AG10803 (cell line): ENCODE measurements at places on chromosomes 2 and 18.
A peak's percentile ranks its signal among the peaks of the same experiment; 100 is the strongest.

DNA sequence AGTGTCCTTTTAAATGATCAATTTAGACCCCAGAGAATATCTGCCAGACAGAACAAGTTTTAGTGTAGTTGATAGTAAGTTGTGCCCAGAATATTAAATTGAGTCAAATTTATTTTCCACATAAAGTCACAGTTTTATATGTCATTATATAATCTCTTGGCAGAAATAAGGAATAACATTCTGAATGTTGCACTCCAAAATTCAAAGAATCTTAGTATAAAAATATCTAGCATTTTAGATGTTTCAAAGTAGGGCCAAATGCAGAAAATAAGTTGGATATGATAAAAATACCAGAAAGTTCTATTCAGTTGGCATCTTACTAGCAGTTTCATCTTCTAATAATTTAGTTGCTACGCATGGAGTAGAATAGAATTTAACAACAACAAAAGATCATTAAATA, 33.5 kb downstream of the SCN1A start:
- no peak for DNase-seq

DNA sequence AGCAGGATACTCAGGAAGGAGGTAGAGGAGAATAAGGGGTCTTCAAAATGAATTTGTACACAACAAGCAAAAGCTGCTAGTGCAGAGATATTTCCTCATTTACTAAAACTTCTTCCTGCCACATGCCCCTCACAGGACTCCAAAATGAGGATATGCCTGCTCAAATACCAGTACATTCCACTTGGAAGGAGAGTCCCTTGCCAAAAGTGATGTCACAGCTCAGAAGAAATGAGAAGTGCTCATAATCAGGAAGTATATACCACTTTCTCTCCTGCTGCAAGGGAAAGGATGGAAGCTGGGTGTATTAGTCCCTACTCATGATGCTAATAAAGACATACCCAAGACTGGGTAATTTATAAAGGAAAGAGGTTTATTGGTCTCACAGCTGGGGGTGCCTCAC, 87.7 kb upstream of the FSHR start:
- DNase-seq, result peak; percentile 75

GRCh38 chr2:9145109-9145751, 61.4 kb upstream of the ASAP2 start:
- DNase-seq, result peak; percentile 86

GRCh38 chr2:173415431-173416381, 61.0 kb downstream of the CDCA7 start:
- DNase-seq, result no peak

GRCh38 chr18:11096839-11097750, 52.3 kb downstream of the PIEZO2 start:
- no peak for DNase-seq

GRCh38 chr2:180099308-180099707, 92.2 kb upstream of the CWC22 start:
- DNase-seq, result no peak

DNA sequence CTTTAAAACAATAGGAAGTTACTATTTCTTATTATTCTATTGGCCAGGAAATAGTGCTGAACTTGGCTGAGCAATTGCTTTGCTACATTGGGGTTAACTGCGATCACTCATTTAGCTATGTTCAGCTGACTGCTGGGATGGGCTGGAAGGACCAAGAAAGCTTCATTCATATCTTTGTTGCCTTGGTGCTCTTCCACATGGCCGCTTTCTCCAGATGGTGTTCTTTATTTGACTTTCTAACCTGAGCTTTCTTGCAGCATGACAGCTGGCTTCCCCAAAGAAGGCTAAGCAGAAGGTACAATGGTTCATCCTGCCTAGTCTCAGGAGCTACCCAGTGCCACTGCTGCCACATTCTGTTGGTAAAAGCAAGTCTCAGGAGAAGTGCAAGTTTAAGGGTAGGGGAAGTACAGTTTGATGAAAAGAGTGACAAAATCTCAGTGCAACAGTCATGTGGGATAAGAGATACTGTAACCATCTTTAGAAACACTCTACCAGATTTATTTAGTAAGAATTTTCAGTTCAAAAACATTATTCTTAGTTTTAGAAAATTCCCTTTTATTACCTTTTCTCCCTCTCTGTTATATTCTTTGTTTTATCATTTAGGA, 180.6 kb upstream of the RBMS1 start:
- no peak for DNase-seq

DNA sequence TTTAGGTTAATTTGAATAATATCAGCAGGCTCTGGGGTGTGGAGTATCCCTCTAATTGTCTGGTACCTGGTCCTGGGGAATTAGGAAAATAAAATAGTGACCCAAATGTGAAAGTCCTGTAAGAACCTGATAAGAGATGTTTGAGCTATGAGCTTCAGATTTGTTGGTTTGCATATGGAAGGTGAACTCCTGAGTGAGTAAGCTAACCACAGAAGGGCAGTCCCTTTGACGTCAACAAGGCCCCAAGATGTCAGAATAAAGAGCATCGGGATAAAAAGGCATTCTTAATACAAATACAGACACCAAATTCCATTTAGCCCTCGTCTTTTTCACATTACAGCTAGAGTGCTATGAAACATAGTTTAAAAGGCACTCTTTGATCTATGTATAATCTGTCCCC, 1366.3 kb upstream of the TMEFF2 start:
- DNase-seq, result no peak

GRCh38 chr2:40332191-40332826, 119.6 kb downstream of the SLC8A1 start:
- peak; percentile 58 for DNase-seq

GRCh38 chr2:138321458-138321857, 180.1 kb upstream of the SPOPL start:
- no peak for DNase-seq

GRCh38 chr2:72629062-72629461, 196.8 kb downstream of the EXOC6B start:
- DNase-seq, result no peak

GRCh38 chr18:58361212-58361611, 267.7 kb downstream of the ALPK2 start:
- peak; percentile 17 for DNase-seq

GRCh38 chr18:57925706-57926105, 118.3 kb upstream of the NEDD4L start:
- peak; percentile 45 for DNase-seq

DNA sequence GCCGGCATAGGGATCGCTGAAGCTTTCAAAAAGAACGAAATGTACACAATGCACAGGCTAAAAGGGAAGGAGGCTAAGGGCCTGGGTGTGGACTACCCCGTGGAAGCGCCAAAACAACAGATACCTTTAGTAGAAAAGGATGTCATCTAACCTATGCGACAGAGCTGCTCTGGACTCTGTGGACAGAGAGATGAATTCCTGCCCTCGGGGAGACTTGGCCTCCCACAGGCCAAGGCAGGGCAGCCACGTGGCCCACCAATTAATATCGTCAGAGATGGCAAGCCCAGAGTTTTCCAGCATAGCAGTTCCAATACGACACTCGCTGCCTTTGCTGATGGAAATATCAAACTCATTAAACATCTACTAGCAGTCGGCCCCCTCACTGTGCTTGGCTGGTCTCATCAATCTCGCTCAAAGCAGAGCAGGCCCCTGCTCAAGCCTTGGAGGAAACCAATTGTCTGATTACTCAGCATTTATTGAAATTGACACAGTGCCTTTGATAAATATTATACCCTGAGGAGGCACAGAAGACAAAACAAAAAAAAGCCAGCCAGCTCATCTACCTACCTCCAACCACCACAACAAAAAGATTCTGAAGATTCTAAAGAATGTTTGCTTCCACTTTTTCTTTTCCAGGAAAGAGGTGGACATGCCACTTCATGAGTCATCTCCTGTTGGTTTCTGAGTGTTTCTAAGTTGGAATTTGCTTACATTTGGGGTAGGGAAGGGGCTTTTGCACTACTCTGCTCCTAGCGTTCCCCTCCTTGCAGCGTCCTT, 79.0 kb upstream of the ACAA2 start:
- no peak for DNase-seq

- DNase-seq, result peak; percentile 64
These were observed 999 bp downstream of the INSIG2 start for GRCh38 chr2:118089139-118089800.

DNA sequence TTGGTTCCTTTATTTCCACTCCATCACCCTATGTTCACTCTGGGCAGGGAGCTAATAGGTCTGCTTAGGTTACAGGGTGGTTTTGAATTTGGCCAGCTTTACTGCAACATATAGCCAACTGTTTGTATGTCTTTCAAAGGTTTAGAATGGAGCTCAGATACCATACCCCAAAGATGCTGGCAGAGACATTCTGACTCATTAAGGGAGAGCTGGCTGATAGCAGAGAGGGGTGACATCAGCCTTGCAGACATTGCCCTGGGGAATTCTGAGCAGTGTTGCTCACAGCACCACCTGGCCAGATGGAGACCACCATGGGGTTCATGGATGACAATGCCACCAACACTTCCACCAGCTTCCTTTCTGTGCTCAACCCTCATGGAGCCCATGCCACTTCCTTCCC, 2.1 kb downstream of the PROKR1 start:
- no peak for DNase-seq

DNA sequence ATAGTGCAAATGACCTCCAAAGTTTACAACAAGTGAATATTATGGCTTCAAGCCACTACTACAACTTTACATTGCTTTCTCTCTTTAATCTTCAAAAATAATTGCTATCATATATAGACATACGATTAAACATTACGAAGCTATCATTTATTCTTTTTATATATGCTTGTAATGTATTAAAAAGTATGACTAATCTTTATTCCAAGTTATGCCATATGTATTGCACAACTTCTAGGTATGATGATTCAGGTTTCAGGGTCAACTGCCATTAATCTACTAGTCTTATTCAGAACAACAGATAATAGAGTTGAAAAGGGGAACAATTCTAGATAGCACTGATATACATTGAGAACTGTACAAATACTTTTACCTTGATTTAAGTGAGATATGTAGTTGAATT, 506.2 kb upstream of the TMEFF2 start:
- no peak for DNase-seq

DNA sequence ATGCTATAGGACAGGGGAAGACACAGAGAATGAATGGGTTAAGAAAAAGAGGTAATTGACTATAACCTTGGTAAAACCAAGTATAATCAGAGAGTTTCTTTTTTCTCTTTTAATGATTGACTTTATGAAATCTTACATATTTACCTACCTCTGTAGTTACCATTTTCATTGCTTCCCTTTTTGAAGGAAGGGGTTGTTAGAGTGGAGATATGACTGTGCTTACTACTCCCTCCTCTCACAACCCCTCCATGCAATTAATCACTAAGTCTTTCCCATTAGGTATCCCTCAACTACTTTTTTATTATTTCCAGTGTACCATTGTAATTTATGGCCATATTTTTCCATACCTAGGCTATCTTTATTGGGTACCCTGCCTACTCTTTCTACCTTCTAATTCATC, 71.4 kb downstream of the WDR7 start:
- DNase-seq, result no peak

- no peak for DNase-seq
These were observed 103.0 kb upstream of the STK39 start for GRCh38 chr2:168350380-168350779.

- no peak for DNase-seq
These were observed 365.5 kb upstream of the SYT4 start for GRCh38 chr18:43642727-43643330.

DNA sequence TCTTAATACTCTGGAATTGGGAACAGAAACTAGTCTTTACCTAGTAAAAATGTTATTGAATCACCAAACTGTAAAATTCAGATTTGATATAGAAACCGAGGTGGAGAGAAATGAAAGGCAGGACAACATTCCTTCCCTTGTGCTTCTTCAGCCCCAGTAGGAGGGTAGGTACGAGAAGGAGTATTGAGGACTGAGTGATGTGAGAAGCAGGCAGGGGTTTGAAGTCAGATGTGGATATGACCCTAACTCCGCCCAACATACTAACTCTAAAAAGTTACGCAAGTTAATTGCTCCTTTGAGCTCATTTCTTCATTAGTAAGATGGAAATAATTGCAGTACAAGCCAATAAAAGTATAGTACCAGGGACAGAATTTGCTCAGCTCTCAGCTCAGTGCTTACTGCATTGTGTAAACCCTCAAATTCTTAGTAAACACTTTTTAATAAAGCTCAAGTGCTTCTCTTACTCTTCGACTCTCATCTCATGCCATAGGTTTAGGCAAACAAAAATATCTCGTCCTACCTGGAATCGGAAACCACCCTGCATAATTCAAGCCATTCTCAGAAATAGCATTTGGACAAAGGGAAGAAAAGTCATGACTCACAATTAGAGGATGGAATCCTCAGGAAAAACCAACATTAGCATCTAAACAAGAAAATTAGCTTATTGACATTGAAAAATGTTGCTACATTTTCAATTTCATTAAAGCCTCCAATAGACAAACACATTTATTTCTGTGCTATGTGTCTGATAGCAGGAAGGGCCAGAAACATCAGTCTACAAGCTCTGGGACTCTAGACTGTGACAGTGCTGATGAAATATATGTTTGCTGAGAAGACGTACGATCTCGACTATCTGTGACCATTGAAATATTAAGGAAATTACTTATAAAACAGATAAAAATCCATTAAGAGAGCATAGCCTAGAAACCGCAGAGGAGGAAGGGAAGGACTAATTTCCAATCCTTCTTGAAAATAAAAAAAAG, 161.3 kb downstream of the HNMT start:
- DNase-seq, result no peak

DNA sequence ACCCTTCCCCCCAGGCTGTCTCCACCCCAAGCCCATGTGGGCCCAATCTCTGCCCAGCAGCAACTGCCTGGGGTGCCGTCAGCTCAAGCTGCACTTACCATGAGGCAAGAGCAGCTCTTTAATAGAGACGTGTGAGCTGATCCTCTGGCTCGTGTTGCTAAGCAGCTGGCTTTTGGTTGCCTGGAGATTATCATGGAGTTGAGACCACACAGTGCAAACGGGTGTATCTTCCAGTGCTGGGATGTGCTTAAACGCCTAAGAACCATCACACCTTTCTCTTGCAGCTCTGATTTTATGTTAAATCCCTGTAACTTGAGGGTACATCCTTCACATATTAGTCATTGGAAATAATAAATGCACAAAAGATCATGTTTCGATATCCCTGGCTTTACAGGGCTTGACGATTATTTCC, 271.1 kb downstream of the PRKCE start:
- no peak for DNase-seq

- peak; percentile 61 for DNase-seq
These were observed 153.0 kb downstream of the ZFP36L2 start for GRCh38 chr2:43073401-43073825.

- DNase-seq, result no peak
These were observed 70.3 kb upstream of the IL1R2 start for GRCh38 chr2:101921319-101921952.

GRCh38 chr2:135175177-135175576, 123.1 kb downstream of the RAB3GAP1 start:
- DNase-seq, result no peak

- no peak for DNase-seq
These were observed 5.4 kb downstream of the SEMA4C start for GRCh38 chr2:96864343-96865091.

- DNase-seq, result no peak
These were observed 776.8 kb upstream of the ACVR2A start for GRCh38 chr2:147068071-147068470.

- DNase-seq, result no peak
These were observed 540.9 kb upstream of the RAB6C start for GRCh38 chr2:129438501-129439057.

- no peak for DNase-seq
These were observed 65.7 kb downstream of the MCFD2 start for GRCh38 chr2:46849721-46850556.

GRCh38 chr2:233223059-233223894, 28.2 kb upstream of the ATG16L1 start:
- no peak for DNase-seq
